ENCODE measurements at places on chromosomes 3 and 15.

- DNase-seq, result no peak
Observed at GRCh38 chr15:48538941-48539340, 106.6 kb downstream of the FBN1 start.

- no peak for DNase-seq
Observed at GRCh38 chr3:69698728-69699127, 40.5 kb upstream of the MITF start.

DNA sequence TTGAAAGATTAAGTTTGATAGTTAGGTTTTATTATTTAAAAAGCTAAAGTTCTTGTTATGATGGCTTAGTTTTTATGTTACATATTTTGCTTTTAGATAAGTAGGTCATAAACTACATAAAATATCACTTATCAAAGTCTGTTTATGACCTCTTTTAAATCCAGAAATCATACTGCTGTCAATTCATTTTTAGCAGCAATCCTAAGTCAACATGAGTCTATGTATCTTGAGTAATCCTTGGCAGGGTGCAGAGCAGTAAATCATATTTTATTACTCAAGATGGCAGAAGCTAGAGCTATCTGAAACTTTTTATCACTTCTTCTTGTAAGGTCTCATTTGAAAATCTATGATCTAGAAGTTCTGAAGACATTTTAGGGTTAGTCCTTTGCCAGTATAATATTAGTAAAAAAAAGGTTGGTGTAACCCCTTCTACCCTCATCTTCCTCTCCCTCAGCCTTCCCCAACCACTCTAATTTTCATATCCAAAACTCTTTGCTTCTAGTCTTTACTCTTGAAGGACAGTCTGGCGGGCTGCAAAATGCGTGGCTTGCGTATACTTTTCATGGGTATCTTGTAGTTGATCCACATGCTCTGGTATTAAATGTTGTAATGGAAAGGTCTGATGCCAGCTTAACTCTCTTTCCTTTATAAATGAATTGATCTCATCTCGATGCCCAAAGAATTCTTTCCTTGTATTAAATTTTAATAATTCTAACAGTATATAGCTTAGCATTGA is 134.0 kb upstream of the THRB start:
- DNase-seq, result no peak

GRCh38 chr15:32679298-32679690 is 37.8 kb downstream of the SCG5 start:
- DNase-seq, result no peak

DNA sequence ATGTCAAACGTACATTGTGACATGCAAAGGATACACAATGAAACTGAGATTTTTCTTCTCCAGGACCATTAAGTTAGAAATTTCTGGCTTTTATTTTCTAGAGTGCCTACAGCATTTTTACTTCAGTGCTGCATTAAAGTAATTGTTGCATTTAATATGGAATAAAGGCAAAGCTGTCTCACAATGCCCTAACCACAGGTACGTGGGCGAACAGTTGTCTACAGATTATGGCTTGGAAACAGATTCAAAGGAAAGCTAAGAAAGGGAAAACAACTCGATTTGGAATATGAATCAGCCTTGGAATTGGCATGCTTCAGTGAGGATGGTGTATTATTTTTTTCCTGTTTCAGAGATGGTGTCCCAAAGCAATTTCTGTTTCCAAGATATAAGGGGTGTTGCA is 79.1 kb upstream of the TUSC7 start:
- no peak for DNase-seq

DNA sequence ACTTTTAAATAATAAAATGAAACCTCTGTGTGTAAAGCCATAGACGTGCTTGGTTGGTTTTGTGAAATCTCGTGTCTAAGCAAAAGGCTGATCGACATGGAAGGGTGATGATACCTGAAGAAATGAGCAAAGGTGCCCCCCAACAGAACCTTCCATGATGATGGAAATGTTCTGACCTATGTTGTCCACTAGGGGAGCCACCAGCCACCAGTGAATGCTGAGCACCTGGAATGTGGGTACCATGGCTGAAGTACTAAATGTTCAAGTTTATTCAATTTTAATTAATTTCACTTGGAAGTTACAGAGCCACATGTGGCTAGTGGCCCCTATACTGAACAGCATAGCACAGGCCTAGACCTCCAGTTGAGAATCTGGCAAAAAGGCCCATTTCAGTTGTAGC is 158.8 kb downstream of the POLR2M start:
- DNase-seq, result no peak

DNA sequence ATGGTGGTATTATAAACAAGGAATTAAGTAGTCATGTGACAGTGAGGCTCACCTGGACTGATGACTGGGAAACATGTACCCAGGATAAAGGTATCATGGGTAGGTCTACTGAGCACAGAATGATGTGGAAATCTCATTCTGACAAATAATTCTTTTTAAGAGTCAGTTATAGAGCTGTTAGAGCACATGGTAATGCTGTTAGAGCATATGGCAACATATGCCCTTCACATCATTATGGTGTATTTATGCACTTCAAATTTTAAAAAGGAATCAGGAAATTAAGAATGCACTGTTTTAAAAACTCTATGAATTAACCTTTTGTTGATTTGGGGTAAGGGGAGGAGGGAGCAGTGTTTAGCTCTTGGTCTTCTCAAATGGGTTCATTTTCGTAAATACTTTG is 1.7 kb downstream of the SLC6A20 start:
- DNase-seq, result no peak

DNA sequence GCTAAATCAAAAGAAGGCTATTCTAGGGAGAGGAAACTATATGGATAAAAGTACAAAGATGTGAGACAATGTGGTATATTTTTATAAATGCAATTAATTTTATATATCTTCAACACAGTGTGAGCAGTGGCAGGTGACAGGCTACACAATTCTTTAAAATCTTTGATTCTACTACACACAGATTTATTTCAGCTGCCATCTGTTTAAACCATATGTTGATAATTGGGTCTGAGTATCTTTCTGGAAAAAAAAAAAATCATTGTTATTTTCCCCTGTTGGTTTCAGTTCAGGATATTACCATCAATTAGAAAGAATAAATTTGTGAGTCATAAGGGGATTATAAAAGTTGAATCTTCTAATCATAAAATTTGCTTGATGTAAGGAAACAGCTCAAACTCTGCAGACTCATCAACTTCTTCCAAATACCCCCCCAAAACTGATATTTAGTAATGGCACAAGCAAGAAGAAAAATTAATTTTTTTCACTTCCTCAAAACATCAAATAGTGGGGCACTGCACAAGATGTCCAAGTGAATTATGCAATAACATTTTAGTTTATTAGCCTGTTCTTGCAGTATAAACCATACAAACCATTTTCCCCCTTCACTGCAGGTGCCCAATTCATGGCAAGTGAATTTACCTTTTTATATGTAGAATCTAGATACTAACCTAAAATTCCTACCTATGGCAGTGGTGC is 12.0 kb downstream of the PIERCE2 start:
- DNase-seq, result no peak

DNA sequence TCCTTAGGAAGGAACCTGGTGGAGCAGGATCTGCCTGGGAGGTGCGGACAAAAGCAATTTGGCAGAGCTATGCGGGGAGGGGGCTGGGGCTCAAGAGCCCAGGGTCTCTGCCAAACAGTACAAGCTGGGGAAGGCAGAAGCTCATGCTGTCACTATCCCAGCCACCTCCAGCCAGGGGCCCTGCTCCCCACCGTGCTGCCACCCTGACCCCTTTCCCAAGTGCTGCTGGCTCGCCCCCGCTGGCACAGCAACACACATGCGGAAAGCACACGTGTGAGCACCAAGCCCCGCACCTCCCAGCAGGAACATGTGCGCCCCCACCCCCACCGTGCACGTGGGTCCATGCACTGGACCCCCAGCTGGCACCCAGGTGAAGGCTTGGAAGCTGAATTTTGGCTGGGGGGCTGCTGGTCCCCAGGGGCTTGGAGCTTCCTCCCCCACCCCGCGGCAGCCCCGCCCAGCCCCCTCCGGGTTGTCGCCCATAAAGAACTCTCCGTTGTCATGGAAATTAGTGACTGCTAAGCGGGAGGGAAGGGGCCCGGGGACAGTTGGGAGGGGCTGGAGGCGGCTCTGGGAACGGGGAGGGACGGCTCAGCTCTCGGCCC is 742 bp downstream of the CAMKV start:
- DNase-seq, result no peak

- peak; percentile 35 for DNase-seq
Observed at GRCh38 chr15:25971053-25971452, 107.9 kb upstream of the ATP10A start.

- DNase-seq, result no peak
Observed at GRCh38 chr15:91308199-91308598, 208.1 kb downstream of the SV2B start.

GRCh38 chr15:50278496-50278895 is 13.0 kb upstream of the HDC start:
- DNase-seq, result no peak

Measured in hepatic stellate cell (primary cell).